Esophagus muscularis mucosa (tissue), 4 donors: ENCODE measurements at places on chromosomes 12 and 14. TPM values are rescaled to one million over a fixed set of nuclear protein-coding genes. Genes with fewer than 3 reads are reported as not detected.

Gene TBC1D30
- total RNA-seq, result 2.1 TPM

Gene MANSC4
- not detected for total RNA-seq

Gene RDH12
- total RNA-seq, result not detected

Gene AMDHD1
- total RNA-seq, result 0.52 TPM

Gene HOXC12
- total RNA-seq, result not detected
